ENCODE measurements at places on chromosomes 2 and 18.

- no peak for DNase-seq
Observed at GRCh38 chr2:52936029-52936428, 831.6 kb upstream of the CHAC2 start.

DNA sequence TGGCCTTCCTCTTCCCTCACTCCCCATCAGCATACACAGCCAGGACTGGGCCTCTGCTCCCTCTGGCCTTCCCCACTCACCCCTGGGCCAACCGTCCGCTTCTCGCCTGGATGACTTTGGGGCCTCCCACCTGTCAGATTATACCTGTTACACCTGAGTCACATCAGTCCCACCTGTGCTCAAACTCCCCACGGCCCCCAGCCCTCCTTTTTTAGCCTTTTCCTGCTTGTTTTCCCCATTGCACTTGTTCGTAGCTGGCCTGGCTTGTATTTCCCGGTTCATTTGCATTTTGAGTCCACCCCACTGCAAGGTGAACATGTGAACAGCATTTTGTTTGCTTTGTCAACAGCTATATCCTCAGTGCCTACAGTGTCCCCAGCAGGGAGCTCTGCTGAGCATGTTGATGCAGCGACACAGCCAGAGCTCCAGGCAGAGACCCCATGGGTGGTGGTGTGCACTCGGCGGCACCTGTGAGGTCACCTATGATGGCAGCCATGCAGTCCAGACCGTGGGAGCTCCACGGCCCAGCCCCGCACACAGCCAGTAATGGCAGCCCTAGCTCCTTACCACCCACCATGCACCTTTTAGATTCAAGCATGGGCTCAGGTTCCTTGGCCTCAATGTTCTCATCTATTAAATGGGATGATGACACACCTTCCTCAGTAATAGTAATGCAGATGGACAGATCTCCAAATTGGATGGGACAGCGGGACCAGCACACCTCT lies 276.4 kb upstream of the HS6ST1 start:
- DNase-seq, result no peak

DNA sequence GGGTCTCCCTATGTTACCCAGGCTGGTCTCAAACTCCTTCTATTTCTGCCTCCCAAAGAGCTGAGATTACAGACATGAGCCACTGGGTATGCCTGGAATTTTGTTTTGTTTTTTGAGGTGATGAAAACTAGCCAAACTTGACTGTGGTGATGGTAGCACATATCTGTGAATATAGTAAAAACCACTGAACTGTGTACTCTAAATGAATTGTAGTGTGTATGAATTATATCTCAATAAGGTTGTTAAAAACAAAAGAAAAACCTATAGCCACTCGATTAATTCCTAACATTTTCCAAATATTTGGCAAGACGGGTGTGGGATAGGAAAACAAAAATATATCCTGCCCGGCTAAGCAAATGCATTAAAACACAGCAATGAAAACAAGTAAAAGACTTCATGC lies 1302.3 kb upstream of the CHAC2 start:
- no peak for DNase-seq

- DNase-seq, result no peak
Observed at GRCh38 chr18:2325308-2325849, 245.9 kb downstream of the METTL4 start.

- no peak for DNase-seq
Observed at GRCh38 chr18:69961718-69962117, 14.0 kb upstream of the CD226 start.
